Ascending aorta (tissue), 2 donors: ENCODE measurements at places on chromosomes 2 and 18.

- DNase-seq, result no peak
These were observed 29.1 kb downstream of the ARMC9 start for GRCh38 chr2:231227310-231228162.

DNA sequence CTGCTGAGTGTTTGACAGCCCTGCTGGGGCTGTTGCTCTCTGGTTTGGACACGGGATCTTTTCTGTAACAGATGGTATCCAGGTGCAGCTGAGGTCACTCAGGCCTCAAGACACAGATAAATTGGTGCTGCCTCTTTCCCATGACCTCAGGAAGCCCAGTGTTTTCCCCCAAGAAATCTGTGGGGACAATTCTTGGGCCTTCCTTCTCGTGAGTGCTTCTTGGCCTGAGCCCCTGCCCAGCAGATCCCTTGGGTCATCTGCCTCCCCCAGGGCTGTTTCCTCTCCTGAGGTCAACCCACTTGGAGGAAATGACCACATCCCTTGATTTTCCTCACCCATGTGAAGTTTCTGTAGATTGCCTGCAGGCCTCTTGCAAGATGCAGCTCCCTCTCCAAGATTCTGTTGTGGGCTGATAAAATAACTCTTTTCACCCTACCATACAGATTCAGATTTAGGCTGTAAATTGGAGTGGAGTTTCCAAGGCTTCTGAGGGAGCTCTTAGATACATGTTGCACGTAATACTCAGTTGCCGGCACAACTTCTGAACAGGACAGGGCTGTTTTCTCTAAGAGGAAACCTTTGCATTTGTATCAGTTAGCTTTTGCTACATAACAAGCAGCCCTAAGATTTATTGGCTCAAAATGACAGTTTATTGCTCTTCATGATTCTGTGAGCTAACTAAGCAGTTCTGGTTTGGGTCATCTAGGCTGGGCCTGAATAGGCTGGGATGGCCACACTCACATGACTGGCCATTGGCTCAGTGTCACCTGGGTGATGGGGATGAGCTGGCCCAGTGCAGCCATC lies 13.1 kb downstream of the ZAP70 start:
- DNase-seq, result no peak

- DNase-seq, result no peak
These were observed 1346.2 kb downstream of the SUCLG1 start for GRCh38 chr2:83112858-83113257.

GRCh38 chr2:24511894-24512293 lies 20.8 kb downstream of the NCOA1 start:
- DNase-seq, result no peak

DNA sequence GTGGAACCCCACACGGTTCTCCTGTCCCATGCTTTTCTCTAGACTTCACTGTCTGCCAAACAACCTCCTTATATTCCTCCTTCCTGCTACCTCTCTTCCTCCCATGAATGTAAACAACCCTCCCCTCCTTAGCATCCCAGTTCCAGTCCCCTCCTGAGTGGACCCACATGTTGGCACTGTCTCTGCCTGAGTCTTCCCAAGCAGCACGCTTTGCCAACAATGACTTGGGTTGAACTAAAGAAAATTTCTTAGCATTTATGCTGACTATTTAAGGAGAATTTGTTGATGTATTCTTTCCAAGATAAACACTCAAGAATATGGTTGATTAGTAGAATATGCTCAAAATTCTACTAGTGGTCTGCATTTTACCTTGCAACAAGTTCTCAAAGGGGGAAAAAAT lies 338.0 kb downstream of the TNS1 start:
- DNase-seq, result no peak

DNA sequence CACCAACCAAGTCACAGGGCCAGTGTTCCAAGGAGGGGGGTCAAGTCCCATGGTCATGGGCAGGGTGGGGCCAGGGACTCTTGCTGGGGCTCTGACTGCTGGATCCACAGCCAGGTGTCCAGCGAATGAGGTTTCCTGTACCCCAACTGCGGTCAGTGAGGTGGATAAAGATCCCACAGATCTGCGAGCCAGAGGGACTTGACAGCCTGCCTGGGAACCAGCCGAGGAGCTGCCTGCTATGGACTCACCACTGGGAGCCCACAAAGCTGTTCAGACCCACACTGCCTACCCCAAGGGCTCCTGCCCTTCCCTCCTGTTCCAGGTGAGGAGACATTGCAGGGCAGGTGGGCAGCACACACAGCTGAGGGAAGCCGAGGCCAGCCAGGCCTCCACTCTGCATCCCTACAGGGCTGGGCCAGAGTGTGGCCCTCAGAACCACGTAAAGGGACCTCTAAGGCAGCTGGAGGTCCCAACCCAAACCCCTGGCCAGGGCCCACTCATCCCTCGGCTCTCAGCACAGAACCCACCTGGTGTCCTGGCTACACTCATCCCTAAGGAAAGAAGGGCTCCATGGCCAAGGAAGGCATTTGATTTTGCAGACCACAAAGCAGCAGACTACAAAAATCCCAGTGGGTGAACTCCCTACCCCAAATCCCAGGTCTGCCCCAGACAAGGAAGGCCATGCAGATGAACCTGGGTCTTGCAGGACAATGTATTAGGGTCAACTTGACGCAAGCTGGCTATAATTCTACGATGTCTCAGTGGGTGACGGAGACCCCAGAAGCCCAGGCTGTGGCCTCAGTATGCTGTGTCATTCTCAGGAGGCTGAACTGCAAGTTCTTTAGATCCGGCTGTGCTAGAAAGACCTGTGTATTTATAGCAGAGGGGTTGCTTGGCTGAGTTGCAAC lies 209.2 kb downstream of the MGAT5 start:
- no peak for DNase-seq

DNA sequence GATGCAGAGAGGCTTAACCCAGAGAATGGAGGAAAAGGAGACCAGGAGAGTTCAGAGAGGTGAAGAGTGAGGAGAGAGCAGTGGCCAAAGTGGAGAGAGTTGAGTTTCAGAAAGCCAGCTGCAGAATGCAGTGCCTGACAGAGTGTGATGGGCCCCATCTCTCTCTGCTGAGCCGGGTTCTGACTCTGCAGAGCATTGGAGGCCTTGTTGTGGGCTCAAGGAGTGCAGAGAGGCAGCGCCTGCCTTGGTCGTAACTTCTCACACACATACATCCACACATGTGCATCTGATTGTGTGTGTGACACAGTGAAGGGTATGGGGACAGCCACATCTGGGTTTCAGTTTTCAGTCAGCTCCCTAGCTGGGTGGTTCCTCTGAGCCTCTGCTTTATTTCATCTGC lies 58.8 kb downstream of the AGAP1 start:
- no peak for DNase-seq

DNA sequence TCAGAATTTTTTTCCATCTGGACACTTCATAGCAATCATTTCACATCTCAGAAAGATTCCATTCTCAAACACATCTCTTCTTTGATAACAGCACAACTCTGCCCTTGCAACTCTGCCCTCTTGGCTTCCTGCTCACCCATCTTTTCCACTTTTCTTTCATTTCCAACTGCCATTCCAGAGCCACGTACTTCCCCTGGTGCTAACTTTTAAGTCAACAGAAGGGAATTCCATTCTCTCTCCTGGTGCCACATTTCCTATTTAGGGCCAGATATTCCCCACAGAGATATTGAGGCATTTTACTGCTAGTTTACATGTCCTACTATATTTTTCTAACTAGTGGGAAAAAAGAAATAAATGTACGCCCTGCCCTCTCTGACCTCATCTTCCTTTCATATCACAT lies 590.2 kb downstream of the ARHGAP15 start:
- DNase-seq, result no peak

DNA sequence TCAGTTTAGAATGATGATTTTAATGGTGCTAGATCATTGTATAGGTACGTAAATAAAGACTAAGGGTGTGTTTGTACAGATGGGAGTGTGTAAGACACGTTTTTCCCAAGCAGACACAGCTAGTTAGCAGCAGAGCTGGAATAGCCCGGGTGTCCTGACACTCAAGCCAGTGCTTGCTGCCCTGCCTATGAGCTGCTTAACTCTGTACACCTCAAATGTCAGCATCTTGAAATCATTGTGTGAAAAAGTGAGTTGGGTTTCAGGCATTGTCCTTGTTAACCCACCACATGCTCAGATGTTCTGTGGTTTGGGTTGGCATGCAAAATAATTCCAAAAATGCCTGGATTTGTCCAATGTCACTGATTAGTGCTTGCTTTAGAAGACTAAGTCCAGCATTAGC lies 13.0 kb upstream of the TET3 start:
- no peak for DNase-seq

DNA sequence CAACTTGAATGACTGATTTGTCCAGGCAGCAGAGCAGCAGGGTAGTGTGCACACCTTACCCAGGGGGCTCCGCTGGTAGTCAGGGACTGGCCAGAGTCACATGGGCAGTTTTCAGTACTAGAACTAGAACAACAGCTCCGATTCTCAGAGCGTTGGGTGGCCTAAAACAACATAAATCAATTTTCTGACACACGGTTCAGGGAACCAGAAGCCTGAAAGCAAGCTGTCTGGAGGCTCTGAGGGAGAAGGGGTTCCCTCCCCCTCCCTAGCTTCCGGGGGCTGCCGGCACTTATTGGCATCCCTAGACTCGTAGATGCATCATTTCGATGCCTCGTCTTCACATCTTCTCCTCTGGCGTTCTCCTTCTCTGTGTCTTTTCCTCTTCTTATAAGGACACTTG lies 13.4 kb upstream of the ITGB6 start:
- DNase-seq, result no peak

DNA sequence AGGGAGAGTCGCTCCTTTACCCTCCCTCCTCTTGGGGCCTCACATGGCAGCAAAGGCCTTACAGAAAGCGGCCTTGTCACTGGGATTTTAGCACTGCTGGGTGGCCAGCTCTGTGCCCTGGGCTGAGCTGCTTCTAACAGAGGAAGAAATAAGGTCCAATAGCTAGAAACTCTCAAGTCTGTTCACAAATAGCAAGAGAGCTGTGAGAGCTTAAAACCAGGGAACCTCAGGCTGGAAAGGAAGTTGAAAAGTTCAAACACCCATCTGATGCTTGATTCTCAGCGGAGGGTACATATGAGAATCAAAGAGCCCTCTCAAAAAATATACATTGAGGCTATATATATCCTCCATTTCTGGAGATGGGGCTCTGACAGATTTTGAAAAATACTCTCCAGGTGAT lies 54.7 kb downstream of the ST6GAL2 start:
- no peak for DNase-seq

GRCh38 chr2:120861576-120862191 lies 126.0 kb downstream of the GLI2 start:
- no peak for DNase-seq

- no peak for DNase-seq
These were observed 21.7 kb upstream of the NRP2 start for GRCh38 chr2:205660521-205661124.

DNA sequence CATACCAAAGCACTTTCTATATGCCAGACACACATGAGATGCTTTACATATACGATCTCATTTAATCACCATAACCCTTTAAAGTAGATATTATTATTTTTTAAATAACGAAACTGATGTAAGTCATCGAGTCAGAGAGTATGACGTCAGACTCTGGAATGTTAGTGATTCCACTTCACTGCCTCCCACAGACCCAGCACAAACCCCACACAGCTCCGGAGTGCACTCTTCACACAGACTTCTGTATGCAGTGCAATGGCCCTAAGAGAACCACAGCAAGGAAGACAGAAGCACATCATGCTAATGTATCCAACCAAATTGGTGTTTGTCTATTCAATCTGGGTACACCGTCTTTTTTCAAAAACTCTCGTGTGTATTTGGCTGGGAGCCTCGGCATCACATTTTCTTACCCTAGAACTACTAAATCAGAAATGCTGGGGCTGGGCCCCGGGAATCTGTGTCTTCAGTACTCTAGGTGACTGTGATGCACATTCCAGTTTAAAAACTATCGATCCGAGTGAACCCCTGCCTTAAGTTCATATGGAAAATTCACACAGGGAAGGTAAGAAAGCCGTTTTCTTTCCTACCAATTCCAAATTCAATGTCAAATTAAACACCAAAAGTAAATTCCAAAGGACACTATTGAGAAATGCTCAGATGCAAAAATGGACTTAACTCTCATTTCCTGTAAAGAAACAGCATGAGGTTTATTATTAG lies 117.7 kb upstream of the ACVR1C start:
- DNase-seq, result no peak

- no peak for DNase-seq
These were observed 37.5 kb downstream of the ACVR1 start for GRCh38 chr2:157838442-157839161.

- no peak for DNase-seq
These were observed 247.6 kb downstream of the DYM start for GRCh38 chr18:49212819-49213218.

GRCh38 chr2:7900593-7900992 lies 781.3 kb upstream of the ID2 start:
- DNase-seq, result no peak

DNA sequence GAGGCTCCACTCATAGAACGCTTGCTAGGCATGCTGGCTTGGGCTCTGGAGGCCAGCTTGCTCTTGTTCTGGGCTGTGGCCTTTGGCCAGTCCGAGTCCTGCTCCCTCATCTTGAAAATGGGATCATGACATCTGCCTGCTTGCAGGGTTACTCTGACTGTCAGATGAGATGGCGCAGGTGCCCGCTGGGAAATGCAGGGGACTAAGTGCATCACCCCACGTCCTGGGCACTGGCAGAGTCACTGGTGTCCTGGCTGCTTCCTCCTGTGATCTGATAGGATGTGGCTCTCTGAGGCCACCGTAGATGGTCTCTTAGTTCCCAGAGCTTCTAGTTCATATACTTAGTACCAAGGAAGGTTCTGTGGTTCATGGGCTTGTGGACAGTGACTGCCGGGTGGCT lies 18.5 kb downstream of the LDLRAD4 start:
- peak; percentile 34 for DNase-seq

DNA sequence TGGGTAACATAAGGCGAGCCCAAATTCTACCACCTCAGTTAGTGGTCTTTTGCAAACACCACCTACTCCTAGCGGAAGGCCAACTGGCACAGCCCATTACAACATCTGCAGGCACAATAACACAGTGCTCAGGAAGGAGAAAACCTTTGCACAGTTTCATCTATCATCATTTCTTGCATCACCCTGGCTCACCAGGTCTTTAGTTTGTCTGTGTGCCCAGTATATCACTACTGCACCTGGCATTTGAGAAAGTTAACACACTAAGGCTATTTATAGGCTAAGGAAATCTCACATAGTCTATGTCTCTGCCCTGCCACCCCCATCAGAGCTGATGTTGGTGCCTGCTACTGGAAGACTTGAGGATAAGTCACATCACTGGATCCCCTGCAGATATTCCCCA lies 484.0 kb downstream of the SATB2 start:
- DNase-seq, result no peak

DNA sequence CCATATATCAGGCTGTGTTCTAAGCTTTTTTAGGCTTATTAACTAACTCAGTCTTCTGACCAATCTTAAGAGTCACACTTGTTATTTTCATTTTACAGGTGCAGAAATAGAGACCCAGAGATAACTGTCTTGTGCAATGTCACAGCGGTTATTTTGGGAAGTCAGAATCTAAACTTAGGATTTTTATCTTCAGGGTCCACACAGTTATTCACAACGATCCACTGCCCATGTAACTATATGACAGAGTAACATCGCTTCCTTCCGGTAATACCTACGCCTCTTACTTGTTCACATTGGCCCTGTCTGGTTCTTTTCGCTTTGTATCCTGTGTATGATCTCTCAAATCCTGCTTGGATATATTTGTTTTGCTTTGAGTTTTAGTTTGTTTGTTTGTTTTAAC lies 631.7 kb downstream of the LRP1B start:
- DNase-seq, result no peak

- DNase-seq, result no peak
These were observed 101.1 kb downstream of the RNF144A start for GRCh38 chr2:7018282-7018701.

- DNase-seq, result no peak
These were observed 3.4 kb upstream of the TET3 start for GRCh38 chr2:73981081-73982001.
